T-helper 1 cell (primary cell): ENCODE measurements at places on chromosomes 6 and 20.

GRCh38 chr20:18187020-18187419 lies 49.4 kb downstream of the KAT14 start:
- DNase-seq = no peak

GRCh38 chr6:11598687-11599086 lies 61.1 kb downstream of the TMEM170B start:
- no peak for DNase-seq

DNA sequence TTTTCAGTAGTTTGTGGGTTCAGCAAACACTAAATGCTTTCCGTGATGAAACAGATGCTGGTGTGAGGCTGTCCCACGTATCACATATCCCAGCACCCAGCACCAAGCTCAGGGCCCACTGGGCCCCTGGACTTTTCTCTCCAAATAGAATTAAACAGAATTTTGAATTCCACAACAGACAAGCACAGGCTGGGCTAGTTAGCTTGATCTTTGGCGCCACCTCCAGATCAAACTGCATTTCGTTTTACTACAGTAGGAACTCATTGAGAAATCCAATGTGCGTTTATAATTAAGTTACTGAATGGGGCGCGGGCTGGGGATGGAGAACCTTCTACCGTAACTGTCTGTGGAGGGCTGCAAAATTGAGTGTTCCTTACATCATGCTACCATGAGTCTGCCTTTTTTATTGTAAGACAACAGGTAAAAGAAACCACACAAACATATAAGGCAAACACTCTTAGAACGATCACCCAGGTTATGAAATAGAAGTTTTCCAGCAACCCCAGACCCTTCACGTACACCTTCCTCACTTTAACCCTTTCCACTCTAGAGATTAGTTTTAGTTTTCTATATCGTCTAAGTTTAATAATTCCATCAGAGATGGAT lies 107.8 kb downstream of the ZFP64 start:
- peak; percentile 25 for DNase-seq

DNA sequence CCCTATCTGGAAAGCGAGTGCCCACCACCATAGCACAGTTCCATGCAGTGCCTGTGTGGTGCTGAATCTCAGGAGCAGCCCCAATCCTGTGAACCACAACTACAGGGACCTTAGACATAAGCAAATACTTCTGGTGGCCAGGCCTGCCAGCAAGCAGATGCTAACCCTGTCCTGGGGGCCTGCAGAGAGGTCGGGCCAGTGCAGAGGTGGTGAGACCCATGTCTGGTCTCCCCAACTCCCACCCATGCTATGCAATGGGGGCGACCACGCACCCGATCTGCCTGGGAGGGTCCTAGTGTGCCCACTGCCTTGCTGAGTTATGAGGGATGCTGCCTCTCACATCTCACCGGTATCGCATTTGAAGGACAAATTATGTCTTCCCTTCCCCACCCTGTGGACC lies 151.6 kb upstream of the ZNF337 start:
- DNase-seq = no peak

DNA sequence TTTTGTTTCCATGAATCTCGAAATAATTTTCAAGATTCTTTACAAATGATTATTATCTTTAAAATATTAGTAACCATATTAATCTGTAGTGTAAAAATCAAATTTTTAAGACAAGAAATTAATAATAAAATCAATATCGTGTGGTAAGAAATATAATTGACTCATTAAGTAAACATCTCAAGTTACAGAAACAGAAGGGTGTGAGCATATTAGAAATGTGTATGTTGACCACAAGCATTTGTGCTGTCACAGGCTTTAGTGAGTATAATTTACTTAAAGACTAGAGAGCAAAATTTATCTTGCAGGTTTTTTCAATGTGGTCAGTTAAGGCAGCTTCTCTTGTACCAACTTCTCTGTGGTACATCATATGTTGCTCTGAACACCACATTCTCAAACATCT lies 566.5 kb upstream of the IRAK1BP1 start:
- no peak for DNase-seq

DNA sequence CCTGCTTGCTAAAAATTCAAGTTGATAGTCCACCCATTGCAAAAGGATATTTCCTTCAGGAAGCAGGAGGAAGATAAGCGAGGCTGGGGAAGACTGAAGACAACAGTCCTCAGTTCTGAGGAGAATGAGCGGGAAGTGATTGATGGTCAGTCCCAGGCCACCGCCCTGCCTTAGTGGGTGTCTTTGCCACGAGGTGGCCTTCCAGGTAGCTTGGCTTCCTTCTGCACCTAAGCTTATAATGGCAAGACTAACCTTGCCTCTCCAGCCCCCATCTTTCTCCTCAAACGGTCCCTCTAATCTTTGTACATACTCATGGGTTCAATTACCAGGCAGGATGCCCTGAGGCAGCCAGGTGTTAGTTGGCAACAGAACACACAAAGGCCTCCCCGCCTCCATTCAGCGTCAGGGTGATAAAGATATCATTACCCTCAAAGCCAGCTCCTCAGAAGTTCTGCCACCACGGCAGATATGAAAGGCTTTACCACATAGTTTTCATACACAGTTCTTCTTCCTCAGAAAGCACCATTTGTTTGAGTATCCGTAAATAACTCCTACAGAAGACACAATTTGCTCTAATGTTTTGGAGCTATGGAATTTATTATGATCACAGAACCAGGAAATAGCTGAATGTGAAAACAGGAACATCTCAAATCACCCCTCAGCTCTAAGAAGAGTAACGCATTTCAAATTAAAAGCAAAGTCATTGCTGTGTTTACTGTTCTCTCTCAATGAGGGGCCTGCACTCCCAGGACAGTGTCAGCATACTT lies 249.4 kb downstream of the ATXN1 start:
- DNase-seq = no peak

DNA sequence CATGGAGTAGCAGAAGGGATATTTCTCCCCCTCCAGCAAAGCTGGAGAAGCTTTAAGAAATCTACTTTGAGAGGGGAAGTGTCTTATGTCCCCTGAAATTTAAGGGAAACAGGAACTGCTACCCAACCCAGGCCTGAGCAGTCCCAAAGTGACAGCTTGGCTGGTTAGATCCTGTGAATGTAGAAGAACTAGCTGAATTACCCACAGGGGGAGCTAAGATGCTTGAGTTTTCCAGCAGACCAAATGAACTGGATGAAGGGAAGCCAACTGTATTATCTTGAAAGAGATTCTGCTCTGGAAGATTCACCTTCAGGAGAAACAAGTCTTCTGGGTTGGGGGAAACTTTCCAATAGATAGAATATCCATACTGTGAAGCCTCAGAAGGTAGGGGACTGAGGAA lies 303.3 kb upstream of the MMS22L start:
- no peak for DNase-seq

- DNase-seq = no peak
These were observed 40.6 kb downstream of the LYRM2 start for GRCh38 chr6:89597988-89598387.

DNA sequence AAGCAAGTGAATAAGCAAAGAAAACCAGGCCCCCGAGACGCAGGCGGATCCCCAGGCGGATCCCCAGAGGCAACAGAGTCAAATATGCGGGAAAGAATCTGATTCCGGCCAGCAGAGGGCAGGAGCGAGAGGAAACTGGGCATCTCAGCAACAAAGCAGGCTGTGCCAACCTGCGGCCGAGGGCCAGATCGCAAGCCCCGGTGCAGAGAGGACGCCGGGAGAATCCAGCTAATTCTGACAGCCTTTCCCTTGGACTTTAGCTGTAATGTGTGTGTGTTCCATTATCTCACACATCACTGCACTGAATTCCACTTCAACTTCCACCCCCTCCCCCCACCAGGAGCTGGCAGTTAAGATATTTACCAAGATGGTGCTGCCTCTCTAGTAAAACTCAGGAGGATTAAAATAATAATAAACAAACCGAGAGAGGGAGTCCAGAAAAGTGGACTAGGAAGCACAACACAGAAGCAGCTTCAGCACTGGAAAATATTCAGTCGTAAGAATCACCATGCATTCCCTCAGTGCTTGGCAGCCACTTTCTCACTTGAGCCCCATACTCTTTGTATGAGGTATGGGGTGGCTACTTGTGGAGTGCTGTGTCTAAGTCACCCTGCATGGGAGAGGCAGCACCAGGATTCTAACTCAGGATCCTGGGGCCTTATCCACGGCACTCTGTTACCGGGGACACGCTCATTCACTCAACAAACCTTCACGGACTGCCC lies 66.2 kb upstream of the SNX9 start:
- DNase-seq = peak; percentile 74

DNA sequence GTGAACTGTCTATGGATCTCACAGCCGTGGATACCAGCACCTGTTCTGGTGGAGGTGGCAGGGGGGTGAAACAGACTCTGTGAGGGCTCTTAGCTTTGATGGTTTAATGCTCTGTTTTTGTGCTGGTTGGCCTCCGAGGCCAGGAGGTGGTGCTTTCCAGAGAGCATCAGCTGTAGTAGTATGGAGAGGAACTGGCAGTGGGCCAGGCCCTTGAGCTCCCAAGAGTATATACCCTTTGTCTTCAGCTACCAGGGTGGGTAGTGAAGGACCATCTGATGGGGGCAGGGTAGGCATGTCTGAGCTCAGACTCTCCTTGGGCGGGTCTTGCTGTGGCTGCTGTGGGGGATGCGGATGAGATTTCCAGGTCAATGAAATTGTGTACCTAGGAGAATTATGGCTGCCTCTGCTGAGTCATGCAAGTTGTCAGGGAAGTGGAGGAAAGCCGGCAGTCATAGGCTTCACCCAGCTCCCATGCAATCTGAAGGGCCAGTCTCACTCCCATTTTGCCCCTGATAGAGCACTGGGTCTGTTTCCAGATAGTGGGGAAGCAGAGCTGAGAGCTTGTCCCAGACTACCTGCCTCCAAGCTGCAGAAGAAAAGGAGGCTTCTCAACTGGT lies 102.7 kb upstream of the AHI1 start:
- no peak for DNase-seq

- DNase-seq = no peak
These were observed 119.6 kb upstream of the RNF24 start for GRCh38 chr20:4134861-4135379.

DNA sequence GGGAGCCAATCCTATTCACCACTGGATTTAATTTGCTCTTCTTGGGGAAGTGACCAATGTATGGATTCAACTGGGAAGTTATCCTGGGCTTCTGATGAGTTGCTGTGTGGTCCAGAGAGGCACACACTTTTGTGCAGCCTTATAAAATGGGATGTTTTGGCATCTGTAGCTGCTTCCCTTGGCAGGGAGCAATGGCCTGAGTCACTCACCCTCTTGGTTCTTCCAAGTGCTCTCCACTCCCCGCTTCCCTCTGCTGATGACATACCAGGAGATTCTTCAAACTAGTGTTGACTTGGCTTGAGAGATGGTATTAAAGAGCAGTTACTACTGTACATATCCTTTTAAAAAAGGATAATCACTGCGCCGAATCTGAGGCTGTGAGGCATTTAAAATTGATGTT lies 105.8 kb downstream of the JARID2 start:
- DNase-seq = no peak

DNA sequence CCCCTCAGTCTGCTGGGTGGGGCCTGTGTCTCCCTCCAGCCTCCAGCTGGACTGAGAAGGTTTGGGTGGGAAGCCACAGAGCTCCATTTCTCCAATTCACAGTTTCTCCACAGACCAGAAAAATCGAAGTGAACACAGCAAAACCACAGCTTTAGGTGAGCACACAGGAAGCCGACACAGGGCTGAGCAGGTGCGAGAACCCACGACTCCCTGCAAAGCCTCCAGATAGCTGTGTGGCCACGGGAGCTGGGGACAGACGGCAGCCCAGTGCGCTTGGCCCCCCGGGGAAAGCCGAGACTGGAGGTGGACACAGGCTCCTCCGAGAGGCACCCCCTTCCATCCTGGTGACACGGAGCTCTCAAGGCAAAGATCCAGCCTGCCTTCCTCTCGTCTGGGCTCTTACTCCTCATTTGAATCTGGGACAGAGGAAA lies 29.0 kb upstream of the MPC1 start:
- no peak for DNase-seq

- DNase-seq = no peak
These were observed 119.3 kb upstream of the F13A1 start for GRCh38 chr6:6439778-6440177.

- no peak for DNase-seq
These were observed 74.1 kb downstream of the HFE start for GRCh38 chr6:26161322-26161721.

- DNase-seq = no peak
These were observed 211.0 kb downstream of the NFATC2 start for GRCh38 chr20:51331481-51331880.

GRCh38 chr6:32982084-32982701 lies 13.8 kb downstream of the BRD2 start:
- DNase-seq = no peak

- no peak for DNase-seq
These were observed 51.2 kb downstream of the VAPB start for GRCh38 chr20:58440021-58440767.

DNA sequence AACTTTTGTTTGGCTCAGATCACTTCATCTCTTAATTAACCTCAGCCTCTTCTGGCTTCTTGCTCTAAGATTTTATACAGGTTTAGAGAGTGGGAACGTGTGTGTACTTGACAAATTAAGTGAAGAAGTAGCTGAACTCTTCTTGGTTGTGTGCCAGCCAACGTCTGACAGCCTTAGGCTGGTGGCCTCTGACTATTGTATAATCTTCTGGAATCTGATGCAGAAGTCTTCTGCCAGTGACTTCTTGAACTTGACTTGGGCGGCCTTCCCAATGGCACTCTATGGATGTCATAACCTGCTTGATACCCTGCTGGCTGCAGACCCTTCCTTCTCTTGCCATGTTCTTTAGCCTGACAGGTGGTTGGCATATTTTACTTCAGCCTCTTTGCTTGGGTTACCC lies 660.5 kb downstream of the DOK5 start:
- DNase-seq = no peak

DNA sequence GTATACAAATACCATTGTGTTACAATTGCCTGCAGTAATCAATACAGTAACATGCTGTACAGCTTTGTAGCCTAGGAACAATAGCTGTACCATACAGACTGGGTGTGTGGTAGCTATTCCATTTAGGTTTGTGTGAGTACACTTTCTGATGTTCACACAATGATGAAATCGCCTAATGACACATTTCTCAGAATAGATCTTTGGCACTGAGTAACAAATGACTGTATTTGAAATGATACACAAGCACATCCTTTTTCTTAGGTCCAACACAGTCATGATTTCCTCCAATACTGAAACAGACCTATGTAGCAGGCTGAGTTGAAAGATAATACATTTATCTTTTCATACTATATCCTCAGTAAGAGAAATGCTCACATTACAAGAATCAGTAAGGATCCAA lies 13.9 kb downstream of the KHDRBS2 start:
- no peak for DNase-seq

GRCh38 chr20:58267389-58268215 lies 39.1 kb upstream of the ANKRD60 start:
- DNase-seq = no peak

- no peak for DNase-seq
These were observed 440.8 kb downstream of the UTRN start for GRCh38 chr6:144725736-144726522.

GRCh38 chr6:159084493-159085091 lies 39.8 kb upstream of the TAGAP start:
- no peak for DNase-seq

GRCh38 chr6:166955121-166955864 lies 1.1 kb downstream of the RNASET2 start:
- DNase-seq = no peak

GRCh38 chr20:62787321-62787720 lies 9.0 kb upstream of the MRGBP start:
- DNase-seq = no peak

GRCh38 chr20:49290608-49291191 lies 12.8 kb upstream of the ZNFX1 start:
- DNase-seq = no peak
